Brain (organoid and tissue), 16 donors: ENCODE measurements at places on chromosomes 2 and 18. TPM values are rescaled to one million over a fixed set of nuclear protein-coding genes. Genes with fewer than 3 reads are reported as not detected.

ATP6V1C2 gene
- 0.75 TPM for polyA plus RNA-seq

TMEM247 gene
- not detected for polyA plus RNA-seq

HS6ST1 gene
- polyA plus RNA-seq, result 64.3 TPM

NCKAP5 gene
- 1.1 TPM for polyA plus RNA-seq

QPCT gene
- 74.2 TPM for polyA plus RNA-seq

LINC00305 gene
- polyA plus RNA-seq, result not detected

NLRC4 gene
- not detected for polyA plus RNA-seq

KLHL41 gene
- 0.29 TPM for polyA plus RNA-seq

ALPG gene
- not detected for polyA plus RNA-seq

PLCL1 gene
- 5.7 TPM for polyA plus RNA-seq

RAB17 gene
- 7.5 TPM for polyA plus RNA-seq

SOX11 gene
- polyA plus RNA-seq, result 14.3 TPM

FIGN gene
- 3.6 TPM for polyA plus RNA-seq

CCDC178 gene
- polyA plus RNA-seq, result 2.8 TPM

CYBRD1 gene
- 8.0 TPM for polyA plus RNA-seq

IL18RAP gene
- not detected for polyA plus RNA-seq

CD28 gene
- polyA plus RNA-seq, result 0.15 TPM

RAB6C gene
- 0.29 TPM for polyA plus RNA-seq

ZNF804A gene
- polyA plus RNA-seq, result 1.3 TPM

CIB4 gene
- not detected for polyA plus RNA-seq

ANKRD36B gene
- polyA plus RNA-seq, result 0.59 TPM

STK17B gene
- polyA plus RNA-seq, result 1.5 TPM

VWA3B gene
- polyA plus RNA-seq, result 1.1 TPM

PRSS56 gene
- not detected for polyA plus RNA-seq

SPP2 gene
- not detected for polyA plus RNA-seq

KLHL30 gene
- not detected for polyA plus RNA-seq

SKA1 gene
- polyA plus RNA-seq, result 12.1 TPM

ASXL3 gene
- polyA plus RNA-seq, result 5.2 TPM

SKOR2 gene
- polyA plus RNA-seq, result not detected

NAT8 gene
- polyA plus RNA-seq, result not detected

CCBE1 gene
- 0.12 TPM for polyA plus RNA-seq

PROKR1 gene
- polyA plus RNA-seq, result not detected

KYNU gene
- polyA plus RNA-seq, result 0.15 TPM

SH2D6 gene
- polyA plus RNA-seq, result 1.8 TPM

EFR3B gene
- polyA plus RNA-seq, result 23.8 TPM

ACTG2 gene
- polyA plus RNA-seq, result 1.6 TPM
